ENCODE measurements at places on chromosomes 16 and 17.

- no peak for DNase-seq
Measured at GRCh38 chr16:14205666-14206065, 134.5 kb downstream of the MRTFB start.

DNA sequence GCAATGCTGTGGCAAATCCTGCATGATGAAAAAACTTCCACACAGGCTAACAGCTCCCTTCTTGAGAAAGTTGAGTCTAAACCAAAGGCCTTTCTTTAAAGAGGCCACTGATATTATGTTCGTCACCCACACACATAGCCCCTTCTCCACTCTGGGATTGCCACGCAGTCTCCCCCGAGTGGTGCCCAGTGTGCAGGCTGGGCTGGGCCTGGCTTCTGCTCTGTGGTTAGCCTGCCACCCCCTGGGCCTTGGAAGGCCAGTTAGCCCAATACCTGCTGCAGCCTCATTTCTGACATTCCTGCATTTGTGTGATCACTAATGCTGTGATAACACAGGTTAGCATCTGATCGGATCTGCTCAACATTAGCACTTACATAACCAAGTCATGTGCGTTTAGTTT lies 44.8 kb downstream of the CDH3 start:
- DNase-seq: no peak

GRCh38 chr17:79342376-79342775 lies 267.8 kb downstream of the ENGASE start:
- no peak for DNase-seq

- DNase-seq: no peak
Measured at GRCh38 chr17:40323391-40324381, 14.7 kb downstream of the RARA start.

GRCh38 chr17:80720610-80721577 lies 176.3 kb downstream of the RPTOR start:
- no peak for DNase-seq

DNA sequence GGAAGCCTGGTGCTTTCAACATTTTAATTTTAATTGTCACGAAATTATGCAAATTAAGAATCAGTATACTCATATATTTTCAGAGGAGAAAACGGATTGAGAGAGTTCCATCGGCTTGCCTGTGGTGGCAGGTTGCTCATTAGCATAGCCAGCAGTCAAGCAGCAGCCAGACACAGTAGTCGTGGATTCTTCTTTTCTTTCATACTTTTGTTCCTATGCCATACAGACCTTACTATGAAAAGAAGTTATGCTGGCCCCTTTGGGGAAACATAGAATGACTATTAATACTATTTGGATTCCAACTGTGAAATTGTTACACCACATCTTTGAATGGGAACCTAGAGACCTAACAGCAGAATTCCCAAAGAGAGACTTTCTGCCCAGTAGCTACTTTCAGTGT lies 617.7 kb upstream of the CA10 start:
- DNase-seq: no peak

- DNase-seq: peak; percentile 42
Measured at GRCh38 chr17:6035801-6036394, 34.3 kb upstream of the WSCD1 start.

- no peak for DNase-seq
Measured at GRCh38 chr17:65978871-65979270, 213.1 kb downstream of the CEP112 start.

DNA sequence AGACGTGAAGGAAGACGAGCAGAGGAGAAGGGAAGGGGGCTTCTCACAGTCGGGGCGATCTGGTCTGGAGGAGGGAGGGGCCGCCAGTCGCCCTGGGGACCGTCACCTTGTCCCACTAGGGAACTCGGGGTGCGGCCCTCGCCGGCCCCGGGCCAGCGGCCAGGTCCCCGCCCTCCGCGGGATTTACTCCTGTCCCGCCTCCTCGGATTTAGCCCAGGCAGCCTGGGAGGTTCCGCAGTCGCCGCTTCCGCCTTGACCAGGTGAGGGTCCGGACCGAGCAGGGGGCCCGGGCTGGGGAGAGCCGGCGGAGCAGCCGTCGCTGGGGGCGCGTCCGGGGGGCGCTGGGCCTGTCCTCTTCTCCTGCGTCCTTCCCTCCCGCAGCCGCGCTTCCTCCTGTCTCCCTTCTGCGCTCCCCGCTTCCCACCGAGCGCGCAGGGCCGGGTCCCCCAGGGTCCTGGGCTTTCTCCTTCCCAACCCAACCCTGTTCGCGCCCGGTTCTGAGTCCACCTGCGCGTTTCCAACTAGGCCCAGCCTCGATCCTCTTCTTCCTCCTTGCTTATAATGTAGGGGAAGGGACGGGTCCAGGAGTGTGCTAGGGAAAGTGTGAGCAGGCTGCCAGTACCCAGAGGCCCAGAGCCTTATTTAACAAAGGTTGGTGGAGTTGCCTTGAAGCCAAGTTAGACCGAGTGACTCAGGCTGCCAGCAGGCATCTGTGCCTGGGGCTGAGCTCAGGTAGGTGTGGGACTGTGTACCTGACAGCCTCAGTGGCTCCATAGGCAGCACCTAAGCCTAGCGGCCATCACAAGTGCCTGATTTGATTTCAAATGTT lies at the start of gene TNK1:
Gene TNK1, plus strand, starts transcription at position 235 of the 829 bp plus-strand sequence. CDS start 1,838 bp downstream, outside the sequence.
- DNase-seq: peak; percentile 51

GRCh38 chr17:70336411-70336810 lies 167.1 kb downstream of the KCNJ2 start:
- no peak for DNase-seq

DNA sequence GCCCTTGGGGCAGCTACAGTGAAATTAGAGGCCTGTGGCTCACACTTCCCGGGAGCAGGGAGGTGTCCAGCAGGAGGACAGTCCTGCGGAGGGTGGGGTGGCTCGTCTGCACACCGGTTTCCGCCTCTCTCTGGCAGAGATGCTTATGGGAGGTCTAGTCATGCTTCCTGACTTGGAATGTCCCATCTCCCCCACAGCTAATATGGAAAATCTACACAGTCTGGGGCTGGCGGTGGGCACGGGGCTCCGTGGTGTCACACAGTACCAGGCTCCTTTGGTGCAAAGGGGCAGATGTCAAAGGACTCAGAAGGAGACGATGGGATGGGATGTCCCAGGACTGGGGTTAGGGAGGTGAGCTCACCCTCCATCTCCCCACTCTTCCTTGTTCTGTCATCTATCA lies 44.1 kb upstream of the DOC2B start:
- DNase-seq: no peak

DNA sequence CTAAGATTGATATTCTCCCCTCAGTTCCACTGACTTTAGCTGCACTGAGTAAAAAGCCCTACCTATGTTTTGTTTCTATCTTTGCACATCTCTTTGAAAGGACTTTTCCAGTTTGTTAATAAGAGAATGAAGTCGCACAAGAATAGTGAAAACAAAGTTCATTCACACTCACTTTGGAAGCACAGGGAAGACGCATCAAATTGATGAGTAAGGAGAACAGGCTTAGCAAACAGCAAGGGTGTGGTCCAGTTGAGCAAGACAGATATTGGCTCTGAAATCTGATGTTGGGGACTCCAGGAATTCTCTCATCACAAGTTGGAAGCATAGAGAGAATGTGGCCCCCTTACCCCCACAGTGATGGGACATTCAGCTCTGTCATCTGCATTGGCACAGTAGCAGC lies 221.3 kb downstream of the CDH11 start:
- no peak for DNase-seq

DNA sequence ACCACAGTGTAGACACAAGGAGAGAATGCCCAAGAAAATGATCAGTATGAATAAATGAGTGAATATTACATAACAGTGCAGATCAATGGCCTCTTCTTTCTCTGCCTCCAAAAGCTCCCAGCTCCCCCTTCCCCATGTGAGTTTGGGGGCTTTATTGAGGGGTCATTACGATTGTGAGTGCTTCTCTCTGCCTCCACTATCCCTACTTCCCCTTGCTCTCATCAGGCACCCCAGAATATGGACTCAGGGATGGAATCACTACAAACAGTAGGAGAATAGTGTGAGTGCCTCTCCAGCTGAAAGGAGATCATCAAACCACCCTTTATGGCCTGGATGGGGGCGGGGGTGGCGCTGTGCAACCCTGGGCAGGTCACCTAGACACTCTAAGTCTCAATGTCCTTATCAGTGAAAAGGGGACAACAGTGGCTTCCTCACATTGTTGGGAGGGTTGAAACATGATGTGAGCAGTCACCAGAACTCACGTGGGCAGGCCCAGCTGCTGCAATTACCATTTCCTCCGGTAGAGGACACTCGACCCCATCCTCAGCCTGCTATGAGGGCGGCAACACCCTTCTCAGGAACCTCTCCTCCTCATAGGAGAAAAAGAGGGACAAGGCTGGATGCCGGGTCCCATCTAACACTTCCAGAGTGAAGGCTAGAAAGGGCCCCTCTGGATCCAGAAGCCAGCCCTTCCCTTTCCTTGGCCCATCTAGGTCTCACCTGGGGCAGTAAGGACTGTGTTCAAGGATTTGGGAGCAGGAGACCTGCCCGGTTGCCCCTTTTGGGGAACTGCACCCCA lies 2.1 kb upstream of the EPOP start:
- peak; percentile 90 for DNase-seq

- DNase-seq: no peak
Measured at GRCh38 chr16:49540836-49541235, 167.2 kb downstream of the C16orf78 start.

GRCh38 chr17:1034652-1035210 lies 37.8 kb downstream of the TIMM22 start:
- DNase-seq: peak; percentile 46

- DNase-seq: no peak
Measured at GRCh38 chr16:22194707-22195444, 11.2 kb upstream of the EEF2K start.

- no peak for DNase-seq
Measured at GRCh38 chr17:14150619-14151018, 81.3 kb downstream of the COX10 start.

GRCh38 chr16:88381820-88382451 lies 823 bp upstream of the ZNF469 start:
- DNase-seq: no peak

GRCh38 chr17:50495918-50496317 lies 12.3 kb upstream of the MYCBPAP start:
- DNase-seq: no peak

DNA sequence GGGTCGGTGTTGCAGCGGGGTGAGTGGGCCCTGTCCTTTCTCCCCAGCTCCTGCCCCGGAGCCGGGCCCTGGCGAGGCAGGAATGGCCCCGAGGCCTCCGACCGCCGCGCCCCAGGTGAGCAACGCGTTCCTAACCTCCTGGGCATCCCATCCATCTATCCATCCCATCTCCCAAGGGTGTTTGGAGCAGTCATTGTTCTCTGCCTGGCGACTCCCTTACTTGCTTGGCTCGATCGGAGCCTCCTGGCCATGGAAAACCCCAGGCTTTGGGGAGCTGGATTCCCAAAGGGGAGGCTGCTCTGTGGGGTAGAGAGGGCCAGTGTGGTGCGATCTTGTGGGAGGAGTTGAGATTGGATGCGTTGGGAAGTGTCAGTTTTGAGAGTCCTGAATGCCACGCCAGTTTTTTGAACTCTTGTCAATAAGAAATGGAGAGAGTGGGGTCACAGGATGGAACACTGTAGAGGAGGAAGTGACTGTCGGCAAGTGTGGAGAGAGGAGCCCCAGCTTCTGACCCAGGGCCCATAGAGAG lies 684 bp downstream of the ZFP90 start:
- peak; percentile 68 for DNase-seq

DNA sequence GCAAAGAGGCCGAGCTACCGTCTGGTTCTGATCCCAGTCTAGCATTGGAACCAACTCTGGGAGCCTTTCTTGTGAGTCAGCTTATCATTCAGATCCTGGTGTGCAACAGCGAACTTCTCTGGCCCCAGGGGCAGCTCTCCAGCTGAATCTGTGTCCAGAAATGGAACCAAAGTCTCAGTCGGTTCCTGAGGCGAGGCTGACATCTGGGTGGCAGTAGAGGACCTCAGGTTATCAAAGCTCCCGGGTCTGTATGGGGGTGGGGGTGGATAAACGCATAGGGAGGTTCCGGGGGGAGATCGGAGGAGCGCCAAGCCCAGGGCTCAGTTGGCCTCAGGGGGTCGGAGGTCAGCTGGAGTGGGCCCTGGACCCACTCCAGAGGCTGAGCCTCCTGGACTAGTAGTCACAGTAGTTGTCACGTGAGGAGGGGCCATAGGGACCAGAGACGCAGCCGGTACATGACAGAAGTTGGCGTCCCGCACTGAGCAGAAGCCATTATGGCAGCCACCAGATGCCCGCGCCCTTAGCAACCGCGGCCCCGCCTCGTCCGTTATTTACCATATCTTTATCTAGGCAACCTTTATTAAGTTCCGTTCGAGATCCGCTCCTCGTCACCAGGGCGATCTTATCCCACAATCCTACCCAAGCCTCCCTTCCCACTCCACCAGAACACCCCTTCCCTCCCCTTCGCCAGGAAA lies 12.9 kb downstream of the RDM1 start:
- no peak for DNase-seq

DNA sequence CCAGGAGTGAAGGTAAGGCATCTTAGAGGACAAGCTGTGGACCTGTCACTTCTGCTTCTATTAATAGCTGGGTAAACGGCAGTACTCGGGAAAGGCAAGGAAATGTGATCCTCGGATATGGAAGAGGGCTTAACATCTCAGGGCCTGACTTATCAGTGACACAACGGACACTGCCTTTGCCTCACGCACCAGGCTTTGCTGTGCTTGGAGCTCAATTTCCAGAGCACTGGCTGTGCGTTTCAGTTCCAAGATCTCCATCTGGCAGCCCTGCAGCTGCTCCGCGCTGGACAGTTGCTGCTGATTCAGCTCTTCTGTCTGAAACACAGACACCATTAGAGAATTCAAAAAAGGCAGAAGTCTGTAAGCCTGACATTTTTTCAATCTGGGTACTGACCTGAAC lies 3.5 kb downstream of the KRT40 start:
- DNase-seq: peak; percentile 70

DNA sequence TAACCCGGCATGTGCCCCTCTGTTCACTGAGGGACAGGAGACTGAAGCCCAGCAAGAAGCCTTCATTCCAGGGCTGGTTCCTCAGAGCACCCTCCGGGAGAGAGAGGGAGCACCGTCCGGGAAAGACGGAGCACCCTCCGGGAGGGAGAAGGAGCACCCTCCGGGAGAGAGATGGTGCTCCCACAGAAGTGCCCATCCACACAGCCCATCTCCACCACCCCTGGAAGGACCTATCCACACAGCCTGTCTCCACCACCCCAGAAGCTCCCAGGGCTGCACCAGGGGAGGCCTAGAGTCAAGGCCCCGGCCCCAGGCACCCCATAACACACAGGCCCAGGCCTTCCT lies 88.6 kb downstream of the ABR start:
- no peak for DNase-seq

GRCh38 chr17:13531721-13532120 lies 70.0 kb downstream of the HS3ST3A1 start:
- no peak for DNase-seq
